HuH-7 (cell line): ENCODE measurements at places on chromosomes 2 and 18.

DNA sequence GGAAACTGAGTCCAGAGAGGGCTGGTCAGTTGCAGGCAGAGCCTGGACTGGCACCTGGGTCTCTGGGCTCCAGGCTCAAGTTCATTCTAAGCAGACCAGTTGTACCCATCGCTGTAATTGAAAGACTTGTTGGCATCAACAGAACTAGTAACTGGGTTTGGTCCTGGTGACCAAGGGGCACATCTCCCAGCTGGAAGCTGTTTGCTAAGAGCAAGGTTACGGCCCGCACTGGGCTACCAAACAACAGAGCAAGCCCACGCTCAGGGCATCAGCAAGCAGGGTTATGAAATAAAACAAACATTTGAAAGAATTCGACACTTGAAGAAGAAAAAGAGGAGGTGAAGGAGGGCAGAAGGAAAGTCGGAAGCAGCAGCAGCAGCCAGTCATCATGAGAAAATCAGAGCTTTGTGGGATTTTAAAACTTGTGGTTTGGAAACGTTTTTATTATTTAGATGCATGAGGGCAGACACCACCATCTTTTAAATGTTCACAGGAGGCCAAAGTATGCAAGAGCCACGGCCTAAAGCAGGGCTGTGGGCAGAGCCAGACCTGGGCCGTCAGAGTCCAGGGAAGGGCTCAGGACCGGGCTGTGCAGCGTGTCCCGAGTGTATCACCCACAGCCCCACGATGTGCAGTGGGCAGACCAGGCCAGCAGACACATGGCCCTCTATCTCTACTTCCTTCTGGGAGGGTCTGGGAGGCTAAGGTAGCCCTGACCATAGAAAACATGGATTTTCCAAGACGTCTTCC, 220.3 kb downstream of the BCL2 start:
- DNase-seq: no peak

DNA sequence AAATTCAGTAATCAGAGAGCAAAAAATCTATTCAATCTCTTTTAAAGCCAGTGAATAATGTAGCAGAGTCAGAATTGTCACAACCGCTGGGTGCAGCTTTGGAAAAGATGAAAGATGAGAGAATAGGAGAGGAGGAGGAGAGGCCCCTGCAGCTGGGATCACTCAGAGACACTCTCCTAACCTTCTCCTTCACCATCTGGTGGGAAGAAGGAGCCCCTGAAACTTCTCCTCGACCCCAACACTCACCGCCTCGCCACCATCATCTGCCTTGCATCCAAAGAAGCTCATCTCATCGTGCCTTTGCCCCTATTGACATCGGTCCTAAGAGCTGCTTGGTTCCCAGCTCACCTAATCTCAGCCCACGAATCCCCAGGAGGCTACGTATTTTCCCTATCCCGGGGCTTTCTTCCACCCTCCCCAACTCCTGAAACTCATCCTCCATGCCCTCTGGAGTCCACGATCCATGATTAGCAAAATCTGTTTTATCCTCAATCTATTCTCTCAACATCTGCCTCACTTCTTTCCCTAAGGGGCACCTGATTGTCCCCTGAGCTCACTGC, 58.5 kb downstream of the PKDCC start:
- no peak for DNase-seq

DNA sequence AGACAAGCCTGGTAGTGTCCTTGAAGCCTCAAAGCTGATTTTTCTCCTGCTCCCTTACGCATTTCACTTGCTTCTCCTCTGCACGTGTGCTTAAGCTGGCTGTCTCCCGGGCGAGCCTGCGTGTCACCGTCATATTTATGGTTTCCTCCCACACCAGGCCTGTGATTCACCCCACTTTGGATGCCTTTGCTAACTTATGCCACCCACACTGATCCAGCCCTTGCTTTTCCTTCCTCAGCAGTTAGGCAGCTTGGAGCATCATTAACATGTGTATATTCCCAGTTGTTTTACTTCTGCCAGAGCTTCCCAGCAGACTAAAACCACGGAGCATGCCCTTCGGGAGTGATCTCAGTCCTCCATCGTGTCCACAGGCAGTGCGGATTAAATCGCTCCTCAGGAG, 2.2 kb downstream of the ST3GAL5 start:
- no peak for DNase-seq

DNA sequence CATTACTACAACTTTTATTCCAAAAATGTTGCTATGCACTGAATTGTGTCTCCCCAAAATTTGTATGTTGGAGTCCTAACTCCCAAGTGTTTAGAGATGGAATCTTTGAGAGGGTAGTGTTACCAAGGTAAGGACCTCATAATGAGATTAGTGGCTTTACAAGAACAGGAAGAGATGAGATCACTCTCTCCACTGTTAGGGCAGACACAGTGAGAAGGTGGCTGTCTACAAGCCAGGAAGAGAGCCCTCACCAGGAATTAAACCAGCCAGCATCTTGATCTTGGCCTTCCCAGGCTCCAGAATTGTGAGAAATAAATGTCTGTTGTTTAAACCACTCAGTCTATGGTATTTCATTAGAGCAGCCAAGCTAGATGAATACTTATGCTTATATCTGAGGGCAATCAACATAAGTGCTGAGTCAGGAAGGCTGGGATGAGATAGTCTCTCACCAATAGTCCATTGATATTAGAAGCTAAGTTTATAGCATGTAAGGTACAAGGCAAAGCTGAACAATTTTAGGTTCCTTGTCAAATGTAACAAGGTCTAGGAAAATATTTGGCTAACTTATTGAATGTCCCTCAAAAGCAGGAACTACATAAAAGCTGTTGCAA, 317.6 kb upstream of the REG3G start:
- DNase-seq: no peak

DNA sequence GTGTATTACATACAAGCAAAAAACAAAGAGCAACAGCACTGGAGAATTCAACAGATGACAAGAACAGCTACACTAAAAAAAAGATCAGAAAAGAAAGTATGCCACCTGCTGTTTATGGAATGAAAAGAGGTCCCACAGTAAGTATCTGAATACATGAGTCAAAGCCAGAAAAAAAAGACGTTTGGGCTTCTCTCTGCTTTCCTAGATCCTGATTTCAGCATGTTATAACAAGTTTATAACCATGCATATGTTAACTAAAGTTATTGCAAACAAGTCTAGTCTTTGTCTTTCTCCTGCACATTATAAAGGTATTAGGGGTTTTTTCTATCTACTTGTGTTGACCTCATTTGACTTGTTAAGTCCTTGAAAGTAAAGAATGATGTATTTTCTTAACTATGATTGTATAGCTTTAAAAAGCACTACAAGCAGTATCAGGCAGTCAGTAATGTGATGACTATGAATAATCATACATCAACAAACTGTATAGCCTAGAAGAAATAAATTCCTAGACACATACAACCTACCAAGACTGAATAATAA, 108.5 kb upstream of the COL5A2 start:
- no peak for DNase-seq

- DNase-seq: no peak
These were observed 24.2 kb upstream of the TANK start for GRCh38 chr2:161135951-161136593.

DNA sequence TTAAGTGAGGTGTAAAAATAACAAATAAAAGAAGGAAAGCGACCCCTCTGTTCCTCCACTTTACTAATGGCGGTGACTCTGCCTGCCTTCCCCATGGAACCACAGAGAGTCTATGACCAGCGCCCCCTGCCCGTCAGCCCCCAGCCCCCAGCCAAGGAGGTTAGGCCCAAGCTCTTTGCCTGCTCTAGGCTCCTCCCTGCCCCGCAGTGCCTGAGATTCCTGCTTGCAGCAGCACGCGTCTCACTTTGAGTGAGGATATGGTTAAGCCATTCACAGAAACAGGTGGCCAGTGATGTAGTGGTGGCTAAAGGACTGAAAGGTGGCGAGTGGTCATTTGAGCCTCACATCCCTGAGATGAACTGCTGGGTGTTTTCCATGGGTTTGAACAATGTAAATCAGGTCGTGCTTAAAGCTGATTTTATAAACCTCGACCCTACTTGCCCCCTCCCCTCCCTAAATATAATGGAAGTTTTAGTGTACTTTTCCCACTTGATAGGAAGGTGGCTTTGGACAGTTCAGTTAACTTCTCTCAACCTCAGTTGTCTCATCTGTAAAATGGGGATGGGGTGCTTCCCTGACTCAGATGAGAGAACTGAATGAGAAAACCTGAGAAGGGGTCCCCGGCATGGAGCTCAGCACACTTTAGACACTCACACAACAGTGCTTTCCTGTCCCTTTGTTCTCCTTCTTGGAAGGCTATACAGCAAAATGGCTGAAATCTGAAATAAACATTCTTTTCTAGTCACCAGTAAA, 46.5 kb downstream of the IL1RL2 start:
- no peak for DNase-seq

DNA sequence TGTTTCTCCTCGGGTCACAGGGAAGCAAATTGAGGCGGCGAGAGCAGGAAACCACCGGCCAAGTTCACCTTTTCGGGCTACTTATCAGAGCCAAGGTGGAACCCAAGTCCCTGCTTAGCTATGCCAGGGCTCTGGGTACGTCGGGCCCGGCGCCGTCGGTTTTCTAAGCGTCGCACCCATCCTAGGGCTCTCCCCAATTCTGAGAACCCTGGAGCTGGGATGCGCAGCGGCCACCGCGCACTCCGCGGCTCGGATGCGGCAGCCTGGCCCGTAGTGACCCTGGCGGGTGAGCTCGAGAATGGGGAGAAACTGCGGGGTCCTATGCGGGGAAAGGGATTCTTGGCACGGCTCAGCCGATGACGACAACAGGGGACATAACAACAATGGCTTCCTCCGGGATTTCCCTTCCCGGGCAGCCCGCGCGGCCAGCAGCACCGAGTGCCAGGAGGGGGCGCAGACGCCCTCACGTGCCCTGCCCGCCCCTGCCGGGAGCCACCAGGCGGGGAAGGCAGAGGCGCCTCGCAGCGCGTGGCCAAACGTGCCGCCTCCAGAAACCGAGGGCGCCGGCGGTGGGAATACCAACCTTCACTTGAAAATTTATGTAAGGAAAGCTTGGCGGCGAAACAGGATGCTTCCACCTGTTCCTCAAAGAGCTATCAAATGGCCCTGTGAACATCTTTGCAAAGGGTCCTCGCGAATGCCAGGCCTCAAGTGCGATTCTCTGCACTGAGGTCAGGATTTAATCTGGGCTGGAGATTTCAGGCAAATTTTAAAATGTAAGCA, 2.1 kb upstream of the SLC30A3 start:
- DNase-seq: peak; percentile 96

DNA sequence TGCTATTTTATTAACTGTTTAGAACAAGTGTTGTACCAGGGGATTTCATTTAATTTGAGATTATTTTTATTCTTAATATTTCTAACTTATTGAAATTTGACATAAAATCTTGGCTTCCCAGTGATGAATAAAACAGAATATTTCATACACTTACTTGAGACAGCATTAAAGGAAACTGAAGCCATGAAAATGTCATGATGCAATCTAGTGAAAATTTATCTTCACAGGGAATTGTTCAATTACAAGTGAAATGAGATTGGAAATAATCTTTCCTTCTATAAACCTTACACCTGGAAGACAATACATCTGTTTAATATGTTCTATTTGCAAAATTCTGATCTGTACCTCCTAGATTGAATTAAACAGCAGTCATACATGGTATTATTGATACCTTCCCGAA, 511.0 kb upstream of the CDH7 start:
- DNase-seq: no peak

GRCh38 chr18:55405893-55406406, 182.0 kb downstream of the TCF4 start:
- DNase-seq: no peak

DNA sequence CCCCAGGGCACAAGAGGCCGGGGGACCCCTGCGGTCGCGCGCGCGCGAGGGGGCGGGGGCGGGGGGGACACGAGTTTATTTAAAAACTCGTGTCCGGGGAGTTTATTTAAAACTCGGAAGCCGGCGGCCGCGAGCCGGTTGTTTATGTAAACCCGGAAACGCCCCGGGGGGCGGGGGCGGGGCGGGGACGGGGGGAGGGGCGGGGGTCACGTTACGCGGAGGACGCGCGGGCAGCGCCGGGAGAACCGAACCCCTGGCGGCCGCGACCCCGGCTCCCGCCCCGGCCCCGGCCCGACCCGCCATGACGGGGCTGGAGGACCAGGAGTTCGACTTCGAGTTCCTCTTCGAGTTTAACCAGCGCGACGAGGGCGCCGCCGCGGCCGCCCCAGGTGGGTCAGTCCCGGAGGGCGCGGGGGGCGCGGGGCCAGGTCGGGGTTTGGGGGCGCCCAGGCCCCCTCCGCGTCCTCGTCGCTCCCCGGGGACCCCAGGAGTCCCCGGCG, 4.4 kb downstream of the NFATC1 start:
- peak; percentile 87 for DNase-seq

GRCh38 chr2:65397122-65397521, 35.3 kb downstream of the SPRED2 start:
- DNase-seq: no peak

GRCh38 chr2:47891369-47892337, 14.6 kb downstream of the FBXO11 start:
- no peak for DNase-seq

DNA sequence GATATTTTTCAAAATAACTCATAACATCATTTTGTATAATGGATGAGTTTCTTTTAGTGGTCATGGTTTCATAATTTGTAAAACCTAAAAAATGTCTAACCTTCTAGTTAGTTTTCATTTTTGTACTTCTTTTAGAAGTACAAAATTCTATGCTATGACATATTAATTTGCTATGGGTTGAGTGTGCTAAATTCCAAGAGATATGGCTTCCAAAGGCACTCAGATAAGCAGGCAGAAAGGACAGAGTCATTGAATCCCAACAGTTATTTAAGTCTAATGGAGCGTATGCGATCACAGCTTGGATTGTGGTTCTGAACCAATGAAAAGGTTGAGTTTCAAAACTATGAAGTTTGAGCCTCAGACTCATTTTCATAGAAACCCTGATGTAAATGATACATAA, 37.0 kb downstream of the GCG start:
- DNase-seq: no peak

DNA sequence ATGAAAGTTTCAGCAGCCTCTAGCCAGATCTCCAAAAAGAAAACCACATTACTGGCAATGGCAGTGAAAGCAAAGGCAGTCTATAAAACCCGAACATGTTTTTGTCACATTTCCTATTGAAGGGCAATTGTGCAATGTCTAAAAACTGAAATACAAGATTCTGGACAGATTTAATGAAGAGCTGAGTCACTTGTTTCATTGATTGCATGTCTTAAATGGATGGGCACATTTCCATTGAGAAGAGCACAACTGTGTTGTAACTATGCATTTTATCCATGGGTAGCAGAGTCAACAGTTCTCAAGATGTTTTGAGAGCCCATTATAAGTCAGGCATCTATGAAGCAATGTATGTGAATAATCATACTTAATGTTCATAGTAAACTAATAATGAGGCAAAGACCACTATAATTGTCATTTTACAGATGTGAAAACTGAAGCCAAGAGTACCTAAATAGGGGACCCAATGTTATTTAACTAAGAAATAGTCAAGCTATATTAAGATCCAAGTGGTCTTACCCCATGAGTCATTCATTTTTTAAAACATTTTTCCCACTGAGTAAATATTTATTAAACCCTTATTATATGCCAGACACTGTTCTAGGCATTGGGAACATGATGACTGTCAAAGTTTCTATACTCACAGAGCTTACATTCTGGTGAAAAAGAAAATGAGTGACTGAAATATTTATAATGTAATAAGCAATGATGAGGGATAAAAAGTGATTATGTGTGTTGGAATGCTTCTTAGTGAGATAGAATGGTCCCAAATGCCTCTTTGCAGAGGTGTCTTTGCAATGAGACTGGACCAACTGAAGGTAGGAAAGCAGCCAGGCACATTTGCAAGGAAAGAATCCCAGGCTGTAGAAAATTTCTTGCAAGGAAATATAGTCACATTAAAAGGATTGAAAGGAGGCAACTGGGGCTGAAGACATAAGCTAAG, 818.9 kb upstream of the ACVR2A start:
- no peak for DNase-seq
